ENCODE measurements at places on chromosomes 16 and 17. TPM values are rescaled to one million over a fixed set of nuclear protein-coding genes. Genes with fewer than 3 reads are reported as not detected.

Gene BEAN1
- 5.3 TPM for total RNA-seq

Gene TK2
- 18.7 TPM for total RNA-seq

Gene NAGPA
- total RNA-seq: 14.3 TPM

Gene KRT33B
- not detected for total RNA-seq

Gene CACNG5
- not detected for total RNA-seq

Gene ABCC12
- 0.02 TPM for total RNA-seq

Gene CDH13
- total RNA-seq: 0.01 TPM

Gene CCL1
- not detected for total RNA-seq

Gene ZNHIT3
- total RNA-seq: 80.9 TPM

Gene VMO1
- total RNA-seq: 0.97 TPM

Gene CORO6
- total RNA-seq: 4.5 TPM

Gene CCDC57
- total RNA-seq: 29.5 TPM

Gene CD300E
- not detected for total RNA-seq

Gene PRR15L
- total RNA-seq: 3.3 TPM

Gene ANKFN1
- total RNA-seq: not detected
